ENCODE measurements at places on chromosomes 11 and 22.

- no peak for DNase-seq
These were observed 163.2 kb upstream of the NARS2 start for GRCh38 chr11:78737891-78738290.

- DNase-seq = no peak
These were observed 48.0 kb downstream of the FLI1 start for GRCh38 chr11:128741916-128742315.

- no peak for DNase-seq
These were observed 111.6 kb downstream of the BLID start for GRCh38 chr11:122004446-122004845.

GRCh38 chr11:71131861-71132260, 120.5 kb downstream of the SHANK2 start:
- DNase-seq = no peak

- DNase-seq = no peak
These were observed 36.4 kb downstream of the DKK3 start for GRCh38 chr11:11971906-11972547.

GRCh38 chr11:93225662-93226061, 27.9 kb upstream of the SLC36A4 start:
- peak; percentile 35 for DNase-seq

DNA sequence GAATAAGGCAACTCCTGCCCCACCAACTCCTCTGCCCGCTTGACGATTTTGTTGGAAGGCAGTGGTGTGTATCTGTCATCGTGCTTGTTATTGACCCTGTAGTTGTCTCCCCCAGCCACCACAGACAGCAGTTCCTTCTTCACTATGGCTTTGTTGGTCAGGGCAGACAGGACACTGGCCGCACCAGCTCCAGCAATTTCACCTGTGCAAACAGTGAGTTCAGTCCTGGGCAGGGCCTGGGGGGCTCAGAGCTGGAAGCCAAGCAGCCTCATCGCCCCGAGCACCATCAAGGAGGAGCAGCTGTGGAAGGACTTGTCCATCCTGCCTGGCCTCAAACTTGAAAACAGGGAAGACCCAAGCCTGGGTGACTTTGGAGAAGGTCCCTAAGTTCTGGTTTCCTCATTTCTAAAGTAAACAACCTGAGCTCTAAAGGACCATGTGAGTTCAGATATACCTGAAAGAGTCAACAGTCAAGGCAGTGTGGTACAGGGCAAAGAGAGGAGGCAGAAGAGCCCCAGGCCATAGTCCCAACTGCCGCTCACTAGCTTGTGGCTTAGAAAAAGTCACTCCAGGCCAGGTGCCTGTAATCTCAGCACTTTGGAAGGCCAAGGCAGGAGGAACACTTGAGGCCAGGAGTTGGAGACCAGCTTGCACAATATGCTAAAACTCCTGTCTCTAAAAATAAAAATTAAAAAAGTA, 4.6 kb downstream of the PLAAT2 start:
- no peak for DNase-seq

DNA sequence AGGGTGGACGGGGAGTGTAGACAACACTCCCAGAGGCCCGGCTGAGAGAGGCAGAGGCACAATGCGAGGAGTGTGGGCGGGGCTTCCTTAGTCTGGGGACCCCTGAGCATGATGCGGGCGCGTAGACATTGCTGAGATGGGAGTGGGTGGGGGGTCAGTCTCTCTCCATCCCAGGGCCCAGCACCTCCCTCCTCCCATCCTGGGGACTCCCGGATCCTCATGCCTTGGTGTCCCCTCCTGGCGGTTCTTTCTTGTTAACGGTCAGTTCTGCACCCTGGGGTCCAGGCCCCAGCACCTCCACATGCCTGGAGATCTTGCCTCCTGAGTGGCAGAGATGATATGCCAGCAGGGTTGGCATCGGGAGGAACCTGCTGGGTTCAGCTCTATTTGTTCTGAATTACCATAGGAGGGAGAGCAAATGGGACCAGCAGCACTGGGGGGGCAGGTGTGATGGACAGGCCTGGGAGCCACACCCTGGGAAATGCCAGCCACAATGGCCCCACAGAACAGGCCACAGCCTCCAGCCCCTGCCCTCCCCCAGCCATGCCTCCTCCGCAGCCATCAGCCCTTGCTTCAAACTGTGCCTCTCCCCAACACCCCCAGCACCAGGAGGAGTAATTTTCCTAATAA, 55.7 kb downstream of the RTL6 start:
- no peak for DNase-seq

DNA sequence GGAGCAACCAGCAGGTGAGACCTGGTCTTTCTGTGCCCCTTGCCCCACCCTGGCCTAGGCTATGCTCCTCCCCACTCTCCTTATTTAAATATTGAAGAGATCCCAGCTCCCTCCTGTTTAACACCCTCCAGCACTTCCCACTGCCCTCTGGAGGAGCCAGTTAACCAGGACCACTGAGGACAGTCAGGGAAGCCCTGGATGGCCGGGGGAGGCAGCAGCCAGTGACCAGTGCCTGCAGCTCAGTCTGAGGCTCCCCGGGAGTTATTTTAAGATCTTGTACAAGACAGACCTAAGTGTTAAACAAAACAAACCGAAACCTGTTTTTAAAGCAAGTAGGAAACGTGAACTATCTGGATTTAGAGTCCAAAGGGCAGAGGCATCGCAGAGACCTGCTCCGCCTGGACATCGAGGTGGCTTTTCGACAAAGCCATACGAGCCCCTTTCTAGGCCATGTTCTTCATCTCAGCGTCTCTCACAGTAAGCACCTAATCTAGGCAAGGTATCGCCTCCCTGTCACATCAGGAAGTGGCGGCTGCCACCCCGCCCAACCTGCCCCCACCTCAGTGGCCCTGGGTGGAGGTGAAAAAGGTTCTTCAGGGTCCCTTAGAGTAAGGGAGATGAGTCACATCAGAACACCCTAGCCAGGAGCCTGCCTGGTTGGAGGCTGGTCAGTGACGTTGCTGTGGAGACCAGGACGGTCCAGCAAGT, 35.2 kb downstream of the TRMU start:
- DNase-seq = no peak

GRCh38 chr11:9461760-9462134, 935 bp downstream of the ZNF143 start:
- peak; percentile 28 for DNase-seq

DNA sequence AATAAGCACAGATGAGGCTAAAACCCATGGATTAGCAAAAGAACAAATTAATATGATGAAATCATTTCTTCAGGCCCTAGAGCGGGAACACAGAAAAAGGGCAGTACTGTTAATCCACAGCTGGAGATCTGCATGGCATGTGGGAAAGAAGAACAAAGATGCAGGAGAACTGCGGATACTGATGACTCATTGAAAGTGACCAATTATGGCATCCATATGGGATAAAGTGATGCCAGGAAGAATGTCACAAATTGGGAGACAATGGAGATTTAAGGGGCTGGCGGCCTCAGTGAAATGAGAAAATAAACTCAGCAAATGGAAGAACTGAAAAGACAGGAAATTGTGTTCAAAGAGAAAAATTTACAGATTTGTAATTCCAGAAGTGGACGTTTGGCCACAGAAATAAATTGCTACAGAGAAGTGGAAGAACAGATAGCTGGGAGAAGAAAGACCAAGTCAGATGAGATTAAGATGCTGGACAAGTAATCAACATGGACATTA, 39.4 kb downstream of the SIK3 start:
- DNase-seq = no peak

DNA sequence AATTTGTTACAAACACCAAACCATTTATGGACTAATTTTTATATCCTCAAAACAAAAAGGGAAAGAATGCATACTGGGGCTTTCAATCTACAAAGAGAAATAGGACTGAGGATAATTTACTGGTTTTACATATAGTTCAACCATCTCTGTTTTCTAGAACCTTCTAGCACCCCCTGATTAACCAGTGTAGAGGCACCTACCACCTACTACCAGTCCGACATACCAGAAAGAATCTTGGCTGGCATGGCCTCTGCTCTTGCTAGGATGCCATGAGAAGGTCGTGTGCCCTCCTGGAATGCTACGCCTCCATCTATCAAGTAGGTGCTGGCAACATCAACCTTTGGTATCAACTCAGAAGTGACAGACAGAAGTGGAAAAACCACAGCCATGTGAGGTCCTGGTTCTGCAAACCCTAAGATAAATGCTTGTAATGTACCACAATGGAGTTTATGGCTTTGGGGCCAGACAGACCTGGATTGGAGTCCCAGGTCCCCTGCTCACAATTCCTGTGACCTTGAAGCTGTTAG, 28.2 kb downstream of the MYH9 start:
- no peak for DNase-seq

DNA sequence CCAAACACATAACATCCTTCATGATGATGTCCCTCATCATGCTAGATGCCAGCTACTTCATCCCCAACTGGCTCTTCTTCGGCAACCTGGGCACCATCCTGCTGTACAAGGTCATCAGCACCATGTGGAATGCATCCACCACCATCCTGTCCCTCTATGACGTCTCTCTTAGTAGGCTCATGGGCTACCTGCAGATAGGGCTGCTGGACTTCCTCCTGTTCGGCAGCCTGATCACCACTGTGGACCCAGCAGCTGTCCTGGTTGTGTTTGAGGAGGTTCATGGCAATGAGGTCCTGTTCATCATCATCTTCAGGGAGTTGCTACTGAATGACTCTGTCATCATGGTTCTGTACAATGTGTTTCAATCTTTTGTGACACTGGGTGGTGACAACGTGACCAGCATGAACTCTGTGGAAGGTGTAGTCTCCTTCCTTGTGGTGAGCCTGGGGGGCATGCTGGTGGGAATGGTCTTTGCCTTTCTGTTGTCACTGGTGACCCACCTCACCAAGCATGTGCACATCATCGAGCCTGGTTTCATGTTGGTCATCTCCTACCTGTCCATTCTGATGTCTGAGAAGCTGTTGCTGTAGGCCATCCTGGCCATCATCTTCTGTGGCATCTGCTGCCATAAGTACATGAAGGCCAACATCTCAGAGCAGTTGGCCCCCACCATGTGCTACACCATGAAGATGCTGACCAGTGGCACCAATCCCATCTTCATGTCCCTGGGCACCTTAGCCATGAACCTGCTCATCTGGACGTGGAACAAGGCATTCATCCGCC, 120.7 kb upstream of the SERPIND1 start:
- no peak for DNase-seq

DNA sequence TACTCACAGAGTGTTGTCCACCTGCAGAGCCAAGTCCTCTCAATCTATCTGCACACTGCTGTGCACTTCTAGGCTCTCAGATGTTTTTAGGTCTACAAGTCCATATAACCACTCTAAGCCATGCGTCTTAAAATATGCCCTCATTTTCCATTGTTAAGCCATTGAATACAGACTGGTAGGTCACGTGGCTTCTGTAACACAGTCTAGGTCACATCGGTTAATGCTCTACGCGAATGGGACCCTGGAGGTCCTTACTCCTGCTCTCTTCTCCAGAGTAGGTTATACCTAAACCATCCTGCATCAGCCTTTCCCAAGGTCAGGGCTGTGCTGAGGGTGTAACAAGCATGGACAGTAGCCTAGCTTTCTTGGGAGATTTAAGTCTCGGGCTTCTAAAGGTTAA, 819 bp downstream of the JAML start:
- DNase-seq = no peak

- no peak for DNase-seq
These were observed 4.8 kb downstream of the SMIM38 start for GRCh38 chr11:69160296-69161116.

DNA sequence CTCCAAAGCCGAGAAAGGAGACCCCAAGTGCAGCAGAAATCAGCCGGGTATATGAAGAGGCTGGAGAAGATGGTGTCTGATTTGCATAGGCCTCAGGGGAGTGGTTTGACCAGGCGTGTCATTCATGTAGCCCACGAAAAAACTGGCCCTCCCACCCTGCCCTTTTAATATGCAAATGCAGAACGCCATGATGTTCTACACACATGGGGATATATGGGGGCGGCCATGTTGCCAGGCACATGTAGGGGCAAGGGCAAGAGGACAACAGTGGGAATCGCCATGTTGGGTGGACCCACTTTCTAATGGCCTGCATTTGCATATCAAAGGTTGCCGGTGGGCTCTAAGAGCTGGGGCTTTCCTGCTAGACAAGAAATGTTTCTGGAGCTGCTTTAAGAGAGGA, 86.4 kb downstream of the ISX start:
- no peak for DNase-seq

DNA sequence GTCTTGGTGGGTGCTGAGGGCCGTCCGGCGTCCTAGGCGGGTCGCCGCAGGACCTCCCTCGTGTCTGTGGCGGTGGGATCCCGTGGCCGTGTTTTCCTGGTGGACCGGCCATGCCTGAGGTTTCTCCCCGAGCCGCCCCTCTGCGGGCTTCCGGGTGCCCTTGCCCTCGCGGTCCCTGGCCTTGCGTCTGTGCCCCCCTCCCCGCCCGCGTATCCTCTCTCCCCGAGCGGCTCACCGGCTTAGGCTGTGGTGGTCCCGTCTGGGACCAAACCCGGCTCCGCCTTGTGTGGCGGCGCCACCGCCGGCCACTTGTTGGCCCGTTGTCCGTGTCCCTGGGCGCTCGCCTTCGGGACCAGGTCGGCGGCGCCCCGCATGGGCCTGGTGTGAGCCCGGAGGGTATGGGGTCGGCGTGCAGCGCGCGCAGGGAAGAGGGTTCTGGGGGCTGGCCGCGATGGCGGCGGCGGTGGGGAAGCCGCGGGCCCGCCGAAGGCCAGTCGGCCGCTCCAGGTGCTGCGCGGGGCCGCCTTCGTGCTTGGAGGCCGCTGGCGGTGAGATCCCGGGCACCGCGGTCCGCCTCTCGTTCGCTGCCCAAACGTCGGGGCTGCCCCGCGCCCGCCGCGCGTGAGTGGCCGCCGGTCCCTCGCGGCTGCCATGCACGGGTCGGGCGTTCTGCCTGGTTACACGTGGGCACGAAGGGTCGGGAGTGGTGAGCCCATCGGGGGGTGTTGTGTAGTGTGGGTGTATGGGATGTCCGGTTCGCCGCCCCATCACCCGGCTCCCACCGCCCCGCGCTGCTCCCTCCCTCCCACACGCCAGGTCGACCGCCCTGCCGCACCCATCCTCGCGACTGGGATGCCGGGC, 3899.1 kb upstream of the OR11H1 start:
- DNase-seq = no peak

DNA sequence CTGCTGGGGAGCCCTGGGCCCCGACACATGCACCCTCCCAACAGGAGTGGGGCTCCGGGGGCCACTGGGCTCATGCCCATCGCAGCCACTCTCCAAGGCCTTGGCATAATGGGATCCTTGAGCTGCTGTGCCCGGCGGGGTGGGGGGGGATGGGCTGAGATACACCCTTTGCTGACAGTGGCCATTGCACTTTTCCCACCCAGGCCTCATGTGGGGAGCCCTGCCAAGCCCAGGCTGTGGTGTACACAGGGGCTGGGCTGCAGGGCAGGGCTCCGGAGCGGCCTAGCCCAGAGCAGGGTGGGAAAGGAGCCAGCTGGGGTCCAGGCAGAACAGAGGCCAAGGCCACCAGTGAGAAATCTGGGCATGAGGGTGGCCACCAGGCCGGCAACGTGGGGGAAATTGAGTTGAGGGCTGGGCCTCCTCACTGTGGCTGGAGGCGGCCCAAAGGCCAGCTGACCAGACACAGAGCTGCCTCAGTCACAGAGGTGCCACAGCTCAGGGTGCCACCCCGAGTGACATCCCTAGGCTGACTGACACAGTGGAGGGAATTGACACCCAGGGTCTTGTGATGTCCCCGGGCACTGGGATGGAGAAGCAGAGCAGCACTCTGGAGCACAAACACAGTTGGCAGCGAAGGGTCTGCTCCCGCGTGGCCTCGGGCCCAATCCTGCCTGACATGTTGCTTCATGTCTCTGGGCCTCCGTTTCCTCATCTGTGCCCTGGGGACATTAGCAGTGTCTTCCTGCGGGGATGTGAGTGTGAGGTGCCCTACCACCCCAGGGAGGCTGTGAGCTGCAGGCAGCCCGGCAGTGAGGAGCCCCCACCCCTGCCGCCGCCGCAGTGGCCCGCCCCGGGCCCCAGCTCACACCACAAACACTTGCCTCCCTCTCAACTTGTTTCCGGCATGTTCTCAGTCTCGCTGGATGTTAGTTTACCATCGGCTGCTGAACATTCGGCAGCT, 30.4 kb downstream of the RTN4R start:
- DNase-seq = peak; percentile 53

Data from NCI-H1417 (cell line).